ENCODE measurements at places on chromosomes 11 and 22.

DNA sequence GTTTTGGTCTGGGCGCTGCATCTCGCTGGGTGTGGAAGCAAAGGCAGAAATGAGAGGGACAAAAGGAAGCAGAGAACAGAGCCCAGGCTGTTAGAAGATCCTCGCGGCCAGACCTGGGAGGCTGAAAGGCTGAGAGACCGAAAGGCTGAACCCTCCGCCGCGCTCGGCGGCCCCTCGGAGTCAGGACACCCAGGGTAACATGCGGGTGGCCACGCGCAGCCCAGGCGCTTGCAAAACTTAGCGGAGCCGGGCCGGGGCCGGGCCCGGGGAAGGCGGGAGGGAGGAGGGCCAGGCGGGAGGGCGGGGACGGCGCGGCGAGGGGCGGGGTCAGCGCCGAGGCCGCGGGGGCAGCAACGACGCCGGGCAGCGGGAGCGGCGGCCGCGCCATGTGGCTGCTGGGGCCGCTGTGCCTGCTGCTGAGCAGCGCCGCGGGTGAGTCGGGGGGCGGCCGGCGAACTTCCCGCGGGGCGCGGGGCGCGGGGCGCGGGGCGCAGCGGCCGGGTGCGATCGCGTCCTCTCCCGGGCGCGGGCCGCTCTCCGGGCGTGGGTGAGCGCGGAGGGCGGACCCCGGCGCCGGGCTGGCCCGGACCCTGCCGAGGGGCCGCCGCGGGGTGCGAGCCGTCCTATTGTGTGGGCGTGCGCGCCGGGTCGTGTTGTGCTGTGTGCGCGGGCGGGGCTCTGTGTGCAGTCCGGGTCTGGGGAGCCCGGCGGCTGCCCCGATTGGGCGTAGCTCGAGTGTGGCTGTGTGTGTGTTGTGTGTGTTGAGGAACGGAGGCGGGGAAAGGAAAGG lies at the start of gene LDLRAD3:
LDLRAD3 (plus strand) TSS at position 350 of the 790 bp plus-strand sequence; CDS start at position 387, 37 bp downstream.
- DNase-seq: peak; percentile 16

DNA sequence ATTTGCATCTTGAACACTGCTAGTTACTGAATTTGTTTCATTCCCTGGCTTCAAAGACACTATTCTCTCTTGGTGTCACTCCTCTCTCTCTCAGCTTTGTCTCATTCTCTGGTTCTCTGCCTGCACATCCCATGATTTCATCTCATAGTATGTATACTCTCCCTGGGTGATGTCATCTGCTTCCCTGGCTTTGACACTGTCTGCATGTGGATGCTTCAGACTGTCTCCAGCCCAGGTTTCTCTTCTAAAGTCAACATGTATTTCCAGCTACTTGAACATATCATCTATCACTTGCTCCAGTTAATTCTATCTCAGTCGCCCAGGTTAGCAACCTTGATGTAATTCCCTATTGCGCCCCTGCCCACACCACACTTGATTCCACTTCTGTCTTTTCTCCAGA lies 9.3 kb upstream of the ACAT1 start:
- no peak for DNase-seq

GRCh38 chr22:46699091-46699490 lies 39.0 kb downstream of the CERK start:
- DNase-seq: no peak

DNA sequence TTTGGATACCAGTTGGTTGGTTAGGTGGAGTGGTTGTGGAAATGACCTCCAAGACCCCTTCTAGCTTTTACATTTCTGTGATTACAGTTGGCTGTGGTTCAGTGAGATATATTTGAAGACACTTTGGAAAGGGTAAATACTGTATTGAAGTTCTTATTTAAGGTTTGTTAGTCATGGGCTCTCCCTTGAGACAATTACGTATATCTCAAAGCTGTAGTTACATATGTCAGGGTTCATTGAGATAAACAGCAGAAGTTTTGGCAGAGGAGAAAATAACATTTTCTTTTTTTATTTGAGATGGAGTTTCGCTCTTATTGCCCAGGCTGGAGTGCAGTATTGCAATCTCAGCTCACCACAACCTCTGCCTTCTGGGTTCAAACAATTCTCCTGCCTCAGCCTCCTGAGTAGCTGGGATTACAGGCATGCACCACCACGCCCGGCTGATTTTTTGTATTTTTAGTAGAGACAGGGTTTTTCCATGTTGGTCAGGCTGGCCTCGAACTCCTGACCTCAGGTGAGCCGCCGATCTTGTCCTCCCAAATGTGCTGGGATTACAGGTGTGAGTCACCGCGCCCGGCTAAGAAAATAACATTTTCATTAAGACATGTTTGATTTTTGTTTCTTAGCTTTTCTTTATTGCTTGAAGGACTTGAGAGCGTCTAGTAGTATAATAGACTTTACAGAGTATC lies 1.9 kb downstream of the RNF121 start:
- DNase-seq: no peak

GRCh38 chr11:131955904-131956303 lies 585.5 kb downstream of the NTM start:
- no peak for DNase-seq

DNA sequence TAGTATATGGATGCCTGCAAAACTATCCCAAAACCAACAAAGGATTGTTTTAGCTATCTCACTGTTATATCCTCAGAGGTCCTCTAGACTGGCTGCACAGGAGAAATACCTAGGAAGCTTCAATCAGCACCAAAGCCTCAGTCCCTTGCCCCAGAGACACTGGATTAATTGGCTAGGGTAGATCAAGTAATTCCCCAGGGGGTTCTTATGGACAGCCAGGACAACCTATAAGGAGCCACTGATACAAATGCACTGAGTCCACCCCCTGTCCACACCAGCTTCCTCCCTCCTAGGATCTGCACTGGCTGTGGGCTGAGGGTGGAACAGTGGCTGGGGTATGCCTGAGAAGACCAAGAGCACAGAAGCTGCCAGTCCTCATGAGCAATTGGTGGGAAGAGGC lies 16.3 kb downstream of the ADORA2A start:
- no peak for DNase-seq

DNA sequence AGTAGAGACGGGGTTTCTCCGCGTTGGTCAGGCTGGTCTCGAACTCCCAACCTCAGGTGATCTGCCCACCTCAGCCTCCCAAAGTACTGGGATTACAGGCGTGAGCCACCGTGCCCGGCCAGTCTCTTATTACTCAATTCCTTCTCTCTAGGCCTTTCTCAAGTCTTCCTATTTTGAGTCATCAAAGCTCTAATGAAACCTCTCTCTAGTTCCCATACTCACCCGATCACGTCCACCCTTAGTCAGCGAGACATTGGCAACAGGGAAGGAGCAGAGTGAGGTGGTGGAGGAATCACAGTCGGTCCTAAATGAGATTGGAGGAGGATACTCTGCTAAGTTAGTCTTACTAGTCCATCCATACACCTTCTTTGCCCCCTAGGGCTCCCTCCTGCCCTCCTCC lies 5.0 kb downstream of the BSCL2 start:
- no peak for DNase-seq

DNA sequence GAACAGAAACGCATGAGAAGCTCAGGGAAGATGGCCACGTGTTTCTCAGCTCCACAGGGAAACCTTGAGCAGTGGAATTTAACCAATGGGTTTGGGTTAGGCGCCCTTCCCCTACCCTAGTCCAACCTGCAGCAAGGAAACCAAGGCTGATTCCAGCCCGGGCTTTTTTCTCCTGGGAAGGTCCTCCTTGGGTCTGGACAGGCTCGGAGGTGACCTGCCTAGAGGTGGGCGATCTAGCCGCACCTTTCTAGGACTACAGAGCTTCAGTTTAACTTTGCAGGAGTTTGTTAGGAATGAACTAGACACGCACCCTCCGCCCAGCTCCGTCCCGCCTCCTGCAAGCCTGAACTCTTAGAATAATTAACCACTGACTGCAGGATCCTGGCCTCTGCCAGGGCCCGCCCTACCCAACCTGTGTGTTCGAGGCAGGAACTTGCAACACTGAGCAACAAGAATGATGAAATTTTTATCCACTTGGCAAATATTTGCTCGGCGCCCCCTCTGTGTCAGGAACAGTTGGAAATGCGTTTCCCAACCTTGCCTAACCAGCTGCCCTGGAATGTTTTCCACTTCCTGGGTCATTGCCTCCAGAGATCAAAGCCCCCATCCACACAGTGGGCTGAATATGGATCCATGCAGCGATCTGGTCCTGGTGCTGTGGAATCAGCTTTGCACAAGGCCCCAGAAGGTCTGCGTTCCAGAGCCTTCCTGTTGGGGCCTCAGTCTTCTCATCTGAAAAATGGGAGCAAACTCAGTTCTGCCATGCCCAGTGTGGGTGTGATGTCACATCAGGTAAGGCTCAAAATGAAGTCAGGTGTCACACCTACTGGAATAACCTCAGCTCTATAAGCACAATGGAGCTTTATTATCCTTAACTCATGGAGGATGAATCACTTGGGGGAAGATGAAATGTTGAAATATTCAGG lies 13.3 kb downstream of the MPST start:
- DNase-seq: no peak

DNA sequence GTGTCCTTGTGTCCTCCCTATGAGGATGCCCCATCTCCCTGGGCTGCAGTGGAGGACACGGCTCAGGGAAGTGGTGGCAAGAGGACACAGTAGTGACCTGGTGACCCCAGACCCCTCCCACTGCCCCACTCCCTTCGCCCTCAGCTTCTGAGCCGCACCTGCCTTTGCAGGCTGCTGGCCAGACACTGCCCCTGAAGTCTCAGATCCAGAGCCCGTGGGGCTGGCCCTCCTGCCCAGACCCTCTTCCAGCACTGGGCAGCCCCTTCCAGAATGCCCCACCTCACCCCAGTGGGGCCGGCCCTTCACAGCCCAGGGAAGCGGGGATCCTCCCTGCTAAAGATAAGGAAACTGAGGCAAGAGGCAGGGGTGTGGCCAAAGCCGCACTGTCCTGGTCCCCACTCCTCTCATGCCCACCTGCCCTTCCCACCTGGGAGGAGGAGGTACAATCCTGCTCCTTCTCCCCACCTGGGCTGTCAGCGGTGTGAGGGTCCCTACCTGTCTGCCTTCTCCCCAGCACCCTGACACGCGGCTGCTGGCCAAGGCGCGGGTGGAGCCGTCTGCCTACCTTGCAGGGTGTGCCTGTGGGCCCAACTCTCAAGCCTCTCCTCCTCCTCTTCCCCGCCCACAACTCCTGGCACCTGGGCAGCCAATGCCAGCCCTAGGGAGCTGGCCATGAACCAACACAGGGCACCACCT lies 17.3 kb downstream of the TRPM5 start:
- DNase-seq: no peak

DNA sequence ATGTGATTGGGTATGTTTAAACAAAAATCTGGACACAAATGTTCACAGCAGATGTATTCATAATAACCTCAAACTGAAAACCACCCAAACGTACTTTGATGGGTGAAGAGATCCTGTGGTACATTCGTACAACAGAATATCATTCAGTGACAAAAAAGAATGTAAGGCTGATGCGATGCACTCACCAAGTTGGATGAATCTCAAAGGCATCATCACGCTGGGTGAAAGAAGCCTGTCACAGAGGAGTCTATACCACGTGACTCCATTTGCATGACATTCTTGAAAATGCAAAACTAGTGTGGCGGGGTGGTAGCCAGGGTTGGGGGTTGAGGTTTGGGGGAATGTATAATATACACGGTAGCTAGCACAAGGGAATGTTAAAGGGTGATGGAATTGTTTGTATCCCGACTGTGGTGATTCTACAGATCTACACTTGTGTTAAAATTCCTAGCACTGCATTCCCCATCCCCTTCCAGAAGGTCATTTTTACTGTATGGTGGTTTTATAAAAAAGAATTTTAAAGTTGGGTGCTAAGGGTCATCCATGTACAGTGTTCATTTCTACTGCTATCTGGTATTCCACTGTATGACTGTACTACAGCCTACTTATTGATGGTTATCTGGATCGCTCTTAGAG lies 35.0 kb upstream of the SLC25A1 start:
- DNase-seq: no peak

DNA sequence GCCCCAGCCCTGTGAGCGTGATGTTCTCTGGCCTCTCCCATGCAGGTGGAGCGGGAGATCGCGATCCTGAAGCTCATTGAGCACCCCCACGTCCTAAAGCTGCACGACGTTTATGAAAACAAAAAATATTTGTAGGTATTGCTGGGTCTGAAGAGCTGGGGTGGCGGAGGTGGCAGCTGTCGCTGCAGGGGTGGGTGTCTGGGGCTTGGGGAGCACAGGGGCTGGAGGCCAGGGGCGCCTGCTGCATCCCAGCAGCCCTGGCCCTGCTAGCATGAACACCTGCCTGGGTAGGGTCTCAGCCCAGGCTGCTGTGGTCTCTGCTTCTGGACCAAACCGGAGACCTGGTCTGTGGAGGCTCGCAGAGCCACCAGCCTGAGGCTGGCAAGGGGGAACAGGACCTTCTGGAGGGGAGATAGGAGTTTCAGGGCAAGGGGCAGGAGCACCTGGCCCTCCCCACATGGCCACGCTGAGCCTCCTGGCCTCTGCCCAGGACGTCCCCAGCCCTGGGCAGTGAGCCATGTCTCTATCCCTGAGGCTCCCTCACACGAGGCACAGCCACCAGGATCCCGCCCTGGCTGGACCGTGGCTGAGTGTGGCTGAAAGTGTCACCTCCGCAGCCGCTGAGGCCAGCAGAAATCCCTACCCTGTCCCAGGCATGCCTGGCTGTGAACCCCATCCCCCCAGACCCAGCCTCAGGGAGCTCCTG lies 48.2 kb downstream of the MOB2 start:
- no peak for DNase-seq

GRCh38 chr11:44179173-44179572 lies 83.7 kb downstream of the EXT2 start:
- DNase-seq: no peak

- DNase-seq: no peak
Measured at GRCh38 chr11:66302656-66303055, 11.0 kb downstream of the TMEM151A start.

- DNase-seq: no peak
Measured at GRCh38 chr22:49738006-49738405, 89.7 kb downstream of the BRD1 start.
